ENCODE measurements at places on chromosomes 3 and 15.

- no peak for DNase-seq
These were observed 65.5 kb downstream of the CCR4 start for GRCh38 chr3:33016846-33017405.

- DNase-seq, result no peak
These were observed 232.9 kb downstream of the TJP1 start for GRCh38 chr15:29589416-29589815.

GRCh38 chr3:24012589-24013269, 67.6 kb downstream of the NR1D2 start:
- no peak for DNase-seq

DNA sequence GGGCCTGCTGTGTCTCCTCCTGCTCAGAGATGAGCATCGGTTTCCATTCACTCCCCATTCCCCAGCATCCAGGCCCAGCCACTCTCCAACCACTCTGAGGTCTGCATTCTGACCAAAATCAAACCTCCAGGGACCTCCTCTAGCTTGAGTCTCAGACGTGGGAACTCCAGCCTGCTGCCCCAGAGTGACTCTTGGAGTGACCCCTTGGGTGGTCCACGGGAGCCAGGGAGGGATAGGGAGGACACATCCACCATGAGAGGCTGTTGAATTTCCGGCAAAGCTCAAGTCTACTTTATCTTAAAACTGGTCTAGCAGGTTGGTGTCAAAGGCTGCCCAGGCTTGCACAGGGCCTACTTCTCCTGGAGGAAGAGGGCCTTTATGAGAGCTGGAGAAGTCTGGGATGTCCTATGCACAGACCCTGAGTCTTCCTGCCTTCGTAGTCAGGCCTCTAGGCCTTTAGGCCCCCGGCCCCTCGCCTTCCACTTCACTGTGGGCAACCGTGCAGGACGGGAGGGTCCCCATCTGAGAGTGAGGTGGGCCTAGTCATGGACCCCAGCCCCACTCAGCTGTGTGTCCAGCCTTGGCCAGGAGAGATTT, 8.9 kb downstream of the CISH start:
- no peak for DNase-seq

- DNase-seq, result peak; percentile 46
These were observed 788 bp upstream of the DLG1 start for GRCh38 chr3:197298945-197299854.

- no peak for DNase-seq
These were observed 38.1 kb downstream of the FOXL2 start for GRCh38 chr3:138908846-138909245.

GRCh38 chr3:46163556-46164041, 44.5 kb downstream of the CCR1 start:
- no peak for DNase-seq

DNA sequence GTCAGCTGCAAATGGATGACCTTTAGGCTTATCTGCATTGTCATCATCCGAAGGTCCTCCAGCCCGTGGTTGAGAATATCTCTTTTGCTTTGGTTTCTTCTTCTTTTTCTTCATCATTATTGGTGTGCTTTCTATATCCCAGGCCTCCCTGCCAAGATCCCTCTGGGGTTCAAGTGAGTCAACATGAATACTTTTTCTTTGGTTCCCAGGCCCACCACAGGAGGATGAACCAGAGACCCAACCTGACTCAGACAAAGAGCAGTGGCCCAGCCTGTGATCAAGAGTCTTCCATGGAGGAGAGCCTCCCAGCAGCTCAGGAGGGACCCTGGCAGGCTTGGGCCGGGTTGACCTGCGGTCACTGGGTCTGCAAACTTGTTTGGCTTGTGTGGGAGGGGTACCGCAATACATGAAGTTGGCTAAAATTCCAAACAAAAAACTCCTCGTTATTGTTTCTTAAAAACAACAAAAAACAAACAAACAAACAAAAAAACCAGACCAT, 104.2 kb downstream of the MAP4 start:
- DNase-seq, result no peak

GRCh38 chr3:135897715-135898114, 67.8 kb upstream of the PPP2R3A start:
- no peak for DNase-seq

- DNase-seq, result peak; percentile 10
These were observed 594 bp upstream of the ICE2 start for GRCh38 chr15:60479361-60480110.

DNA sequence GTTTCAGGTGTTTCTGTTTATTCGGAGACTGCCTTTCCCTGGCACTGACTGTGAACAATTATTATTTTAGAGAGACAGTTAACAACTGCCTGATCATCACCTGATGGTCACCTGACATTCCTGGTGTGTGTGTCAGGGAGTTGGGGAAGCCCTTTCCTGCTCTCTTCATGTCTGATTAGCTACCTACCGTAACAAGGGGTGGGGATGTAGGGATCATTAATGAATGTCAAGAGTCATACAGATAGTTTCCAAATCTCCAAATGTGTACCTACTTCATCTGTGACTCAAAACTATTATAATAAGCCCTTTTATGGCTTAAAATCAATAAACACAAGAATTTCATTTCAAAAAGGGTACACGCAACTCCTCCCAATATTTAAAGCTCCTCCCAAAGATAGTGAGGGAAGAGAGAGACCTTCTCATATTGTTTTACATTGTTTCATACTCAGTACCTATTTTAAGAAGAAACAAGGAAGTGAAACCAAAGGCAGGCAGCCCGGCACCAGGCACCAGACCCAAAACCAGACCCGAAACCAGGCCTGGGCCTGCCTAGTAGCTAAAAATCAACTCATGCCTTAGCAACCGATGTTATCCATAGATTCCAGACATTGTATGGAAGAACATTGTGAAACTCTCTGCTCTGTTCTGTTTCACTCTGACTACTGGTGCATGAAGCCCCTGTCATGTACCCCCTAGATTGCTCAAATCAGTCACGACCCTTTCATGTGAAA, 844.9 kb upstream of the ALCAM start:
- DNase-seq, result no peak

GRCh38 chr15:89139613-89140499, 51.6 kb downstream of the ABHD2 start:
- DNase-seq, result no peak

DNA sequence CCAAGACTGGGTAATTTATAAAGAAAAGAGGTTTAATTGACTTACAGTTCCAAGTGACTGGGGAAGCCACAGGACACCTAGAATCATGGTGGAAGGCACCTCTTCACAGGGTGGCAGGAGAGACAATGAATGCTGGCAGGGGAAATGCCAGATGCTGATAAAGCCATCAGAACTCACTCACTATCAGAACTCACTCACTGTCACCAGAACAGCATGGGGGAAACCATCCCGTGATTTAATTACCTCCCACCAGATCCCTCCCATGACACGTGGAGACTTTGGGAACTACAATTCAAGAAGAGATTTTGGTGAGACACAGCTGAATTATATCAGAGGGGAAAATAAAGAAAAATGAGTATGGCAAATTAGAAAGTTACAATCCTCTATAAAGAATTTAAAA, 310.9 kb downstream of the BCHE start:
- no peak for DNase-seq

- DNase-seq, result no peak
These were observed 144.8 kb downstream of the TPRA1 start for GRCh38 chr3:127445581-127446343.

DNA sequence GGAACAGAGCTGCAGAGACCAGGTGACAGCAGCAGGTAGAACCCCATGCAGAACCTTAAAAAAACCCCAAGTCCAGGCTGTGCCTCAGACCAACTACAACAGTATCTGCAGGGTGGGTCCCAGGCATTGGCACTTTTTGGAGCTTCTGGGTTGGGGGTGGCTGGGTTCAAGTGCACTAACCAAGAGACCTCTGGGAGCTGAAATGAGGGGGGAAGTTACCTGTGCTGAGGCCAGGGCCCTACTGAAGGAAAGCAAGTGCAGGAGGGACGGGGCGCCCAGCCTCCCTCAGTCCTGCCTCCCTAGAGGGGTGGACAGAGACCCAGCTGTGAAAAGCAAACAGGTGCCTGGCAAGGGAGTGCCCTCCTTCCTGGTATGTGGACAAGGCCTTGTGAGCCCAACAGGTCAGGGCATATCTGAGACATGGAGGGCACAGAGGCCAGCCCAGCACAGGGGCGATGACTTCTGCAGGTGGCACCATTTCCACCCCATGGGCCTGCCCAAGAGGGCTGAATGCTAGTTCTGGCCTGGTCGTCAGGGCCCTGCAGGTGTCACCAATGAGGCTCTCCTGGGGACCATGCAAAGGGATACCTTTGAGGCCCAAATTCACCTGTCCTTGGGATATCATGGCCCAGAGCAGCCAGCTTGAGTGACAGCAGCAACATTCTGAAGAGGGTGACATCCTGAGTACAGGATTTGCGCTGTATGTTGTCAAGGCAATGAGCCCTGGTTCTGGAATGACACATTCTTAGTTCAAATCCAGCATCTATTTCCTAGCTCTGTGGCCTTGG, 18.7 kb downstream of the CTSH start:
- DNase-seq, result no peak

- DNase-seq, result no peak
These were observed 24.9 kb downstream of the APPL1 start for GRCh38 chr3:57252404-57252803.

DNA sequence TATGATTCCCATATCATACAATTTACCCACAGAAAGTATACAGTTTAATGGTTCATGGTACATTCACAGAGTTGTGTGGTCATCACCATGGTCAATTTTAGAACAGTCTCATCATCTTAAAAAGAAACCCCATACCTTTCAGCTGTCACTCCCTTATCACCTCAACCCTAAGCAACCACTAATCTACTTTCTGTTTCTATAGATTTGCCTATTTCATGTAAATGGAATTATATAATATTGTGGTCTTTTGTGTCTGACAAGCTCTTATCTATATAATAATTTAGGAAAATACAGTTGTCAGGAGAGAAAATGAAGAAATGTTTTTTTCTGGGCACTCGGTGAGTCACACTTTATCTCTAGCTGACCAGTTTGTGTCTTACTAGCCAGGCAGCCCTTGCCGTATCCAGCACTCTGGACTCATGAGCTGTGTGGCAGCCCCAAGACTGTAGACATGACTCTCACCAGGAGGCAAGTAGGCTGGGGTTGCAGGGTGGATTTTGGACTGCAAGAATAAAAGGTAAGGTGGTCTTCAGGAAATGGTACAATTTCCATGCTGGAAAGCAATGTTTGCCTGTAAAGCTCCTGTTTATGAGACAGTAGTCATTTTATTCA, 234.6 kb downstream of the THRB start:
- DNase-seq, result no peak

DNA sequence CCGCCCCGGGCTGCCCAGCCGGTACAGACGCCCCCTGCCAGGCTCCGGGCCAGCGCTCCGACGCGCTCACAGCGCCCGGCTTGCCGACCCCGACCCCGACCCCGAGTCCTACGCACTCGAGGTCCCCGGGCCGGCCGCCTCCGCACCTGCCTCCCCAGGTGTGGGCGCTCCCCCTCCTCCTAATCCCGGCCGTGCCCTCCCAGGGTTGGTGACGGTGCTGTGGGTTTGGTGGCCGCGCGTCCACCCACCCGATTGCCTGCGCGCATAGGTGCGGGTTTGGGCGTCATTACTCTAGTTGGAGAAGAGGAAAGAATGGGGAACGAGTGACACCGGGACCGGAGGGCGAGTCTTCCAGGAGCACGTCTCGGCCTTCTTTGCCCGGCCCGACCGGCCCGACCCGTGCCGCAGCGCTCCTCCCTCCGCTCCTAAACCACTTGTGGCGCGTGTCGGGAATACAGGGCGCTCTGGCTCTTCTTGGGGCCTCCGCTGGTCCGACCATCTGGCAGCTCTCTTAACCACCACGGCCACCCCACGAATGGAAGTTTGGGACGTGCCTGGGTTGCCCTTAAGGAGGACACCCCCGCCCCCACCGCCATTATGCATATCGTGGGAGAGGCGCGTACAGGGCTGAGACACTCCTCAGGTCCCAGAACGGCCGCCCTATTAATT, 810 bp upstream of the THRB start:
- DNase-seq, result no peak

GRCh38 chr15:98616397-98616796, 31.9 kb upstream of the IGF1R start:
- DNase-seq, result no peak

GRCh38 chr3:45165497-45166283, 19.5 kb upstream of the CDCP1 start:
- no peak for DNase-seq

DNA sequence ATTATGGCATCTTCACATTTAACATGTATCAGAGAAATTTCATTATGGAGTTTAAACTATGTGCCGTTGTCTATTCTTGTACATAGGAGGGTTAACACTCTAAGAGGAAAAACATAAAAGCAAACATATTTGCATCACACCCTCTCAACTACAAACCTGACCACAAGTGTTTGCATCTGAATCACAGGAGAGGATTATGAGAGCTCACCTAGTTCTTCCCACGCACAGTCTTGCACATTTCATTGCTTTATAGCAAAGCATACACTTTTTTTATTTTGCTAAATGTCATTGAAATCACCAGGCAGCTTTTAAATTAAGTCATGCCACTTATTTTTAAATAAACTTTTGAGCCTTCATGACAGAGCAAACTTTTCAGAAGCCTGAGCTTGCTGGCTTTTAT, 12.5 kb downstream of the TRAT1 start:
- DNase-seq, result peak; percentile 39

- DNase-seq, result no peak
These were observed 400.6 kb upstream of the CFAP20DC start for GRCh38 chr3:59450437-59450836.

DNA sequence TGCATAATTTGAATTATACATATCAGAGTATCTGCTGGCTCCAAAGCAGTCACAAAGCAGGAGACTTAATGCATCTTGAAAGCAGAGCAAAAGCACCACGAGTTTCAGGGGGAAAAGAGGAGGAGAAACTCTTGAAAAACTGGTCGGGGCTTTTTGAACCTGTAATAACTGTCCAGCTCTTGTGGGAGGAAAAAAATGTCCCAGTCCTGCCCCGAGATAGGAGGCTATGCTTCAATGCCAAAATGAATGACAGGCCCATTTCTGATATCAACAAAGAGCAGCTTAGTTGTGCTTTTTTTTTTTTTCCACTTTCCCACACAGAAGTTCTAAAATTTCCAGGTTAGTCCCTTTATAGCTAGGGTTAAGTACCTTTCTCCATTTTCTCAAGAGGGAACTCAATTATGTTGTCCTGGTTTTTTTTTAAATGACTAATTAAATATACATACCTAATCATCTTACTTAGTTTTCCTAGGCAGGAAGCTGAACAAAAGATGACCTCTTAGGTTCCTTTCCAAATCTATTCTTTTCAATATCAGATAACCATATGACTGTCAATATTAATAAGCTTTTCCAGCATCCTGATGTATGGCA, 120.2 kb downstream of the TFDP2 start:
- DNase-seq, result no peak

GRCh38 chr3:118984699-118985098, 49.9 kb downstream of the IGSF11 start:
- DNase-seq, result peak; percentile 4

- no peak for DNase-seq
These were observed 27.7 kb upstream of the SSR3 start for GRCh38 chr3:156582532-156583183.

GRCh38 chr3:80978216-80978969, 783.1 kb downstream of the GBE1 start:
- DNase-seq, result no peak
